Left lobe of liver (tissue), 2 donors: ENCODE measurements at places on chromosomes 4 and X. TPM values are rescaled to one million over a fixed set of nuclear protein-coding genes. Genes with fewer than 3 reads are reported as not detected.

Gene CCNI
- total RNA-seq = 56.4 TPM

Gene HTR2C
- not detected for total RNA-seq

Gene GASK1B
- total RNA-seq = 3.2 TPM

Gene ITM2A
- 2.2 TPM for total RNA-seq

Gene ANOS1
- total RNA-seq = 0.25 TPM

Gene SPATA18
- 2.5 TPM for total RNA-seq

Gene TRIM75
- total RNA-seq = not detected

Gene BEX4
- total RNA-seq = 1.8 TPM

Gene MAGEA4
- not detected for total RNA-seq

Gene MSANTD1
- total RNA-seq = 1.1 TPM

Gene BEX1
- 0.43 TPM for total RNA-seq

Gene AWAT2
- total RNA-seq = not detected

Gene GAGE13
- total RNA-seq = not detected

Gene FRG2
- total RNA-seq = not detected

Gene AFM
- 208 TPM for total RNA-seq

Gene SHISA3
- total RNA-seq = 0.28 TPM

Gene SMIM10
- total RNA-seq = 0.33 TPM

Gene UGT2B15
- total RNA-seq = 111 TPM

Gene KLHL15
- total RNA-seq = 5.7 TPM

Gene RFC1
- 16.1 TPM for total RNA-seq

Gene AKAP14
- not detected for total RNA-seq

Gene CRMP1
- 0.13 TPM for total RNA-seq

Gene KLB
- 22.0 TPM for total RNA-seq

Gene HEPH
- 1.5 TPM for total RNA-seq

Gene TADA2B
- total RNA-seq = 18.6 TPM

Gene EXOC1L
- not detected for total RNA-seq

Gene C4orf51
- not detected for total RNA-seq

Gene RNF212
- 0.25 TPM for total RNA-seq

Gene FGB
- total RNA-seq = 9,039 TPM

Gene NAP1L2
- total RNA-seq = 0.55 TPM

Gene CTAG1B
- total RNA-seq = not detected

Gene TIGD2
- total RNA-seq = 14.4 TPM

Gene RBM3
- 20.6 TPM for total RNA-seq
